ENCODE measurements at places on chromosomes 1 and 21.

GRCh38 chr21:21051109-21052055, 53.2 kb downstream of the NCAM2 start:
- DNase-seq: no peak

DNA sequence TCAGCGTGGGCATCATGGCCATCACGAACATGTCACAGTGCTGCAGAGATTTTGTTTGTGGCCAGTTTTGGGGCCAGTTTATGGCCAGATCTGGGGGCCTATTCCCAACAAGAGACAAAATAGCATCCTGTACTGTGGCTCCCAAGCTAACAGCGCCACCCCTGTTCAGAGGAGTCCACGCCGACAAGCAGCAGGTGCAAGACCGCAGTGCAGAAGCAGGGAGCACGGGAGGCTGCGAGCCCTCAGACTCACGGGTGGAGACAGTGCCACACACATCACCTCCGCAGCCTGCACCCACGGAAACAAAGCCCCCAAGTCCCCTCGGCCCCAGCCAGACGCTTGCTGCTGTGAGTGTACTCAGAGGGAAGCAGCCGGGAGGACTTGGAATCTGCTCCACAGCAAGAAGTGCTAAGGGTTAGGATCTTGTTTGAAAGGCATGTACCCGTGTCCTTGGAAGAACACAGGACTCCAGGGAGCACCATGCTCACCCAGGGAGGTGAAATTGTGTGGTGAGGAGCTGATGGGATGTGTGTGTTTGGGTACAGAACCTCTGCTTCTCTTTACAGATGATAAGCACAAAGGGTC, 7.1 kb downstream of the TCP10L start:
- DNase-seq: peak; percentile 56

DNA sequence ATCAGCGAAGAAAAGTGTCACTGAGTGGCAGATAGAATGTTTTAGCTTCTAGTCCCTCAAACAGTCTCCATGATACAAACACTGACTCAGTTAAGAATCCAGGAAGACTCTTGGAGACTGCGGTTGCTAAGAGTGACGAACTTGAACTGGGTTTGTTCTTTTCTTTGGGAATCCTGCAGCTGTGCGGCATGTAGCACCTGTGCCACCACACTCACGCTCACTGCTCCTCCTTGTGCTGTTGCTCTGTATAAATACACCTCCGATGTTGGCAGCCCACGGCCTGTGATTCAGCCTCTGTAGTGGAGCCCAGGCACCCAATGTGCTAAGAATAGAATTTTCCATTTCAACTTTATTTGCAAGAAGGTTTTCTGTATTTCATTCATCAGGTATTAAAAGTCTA, 5.5 kb upstream of the PPIE start:
- DNase-seq: no peak

DNA sequence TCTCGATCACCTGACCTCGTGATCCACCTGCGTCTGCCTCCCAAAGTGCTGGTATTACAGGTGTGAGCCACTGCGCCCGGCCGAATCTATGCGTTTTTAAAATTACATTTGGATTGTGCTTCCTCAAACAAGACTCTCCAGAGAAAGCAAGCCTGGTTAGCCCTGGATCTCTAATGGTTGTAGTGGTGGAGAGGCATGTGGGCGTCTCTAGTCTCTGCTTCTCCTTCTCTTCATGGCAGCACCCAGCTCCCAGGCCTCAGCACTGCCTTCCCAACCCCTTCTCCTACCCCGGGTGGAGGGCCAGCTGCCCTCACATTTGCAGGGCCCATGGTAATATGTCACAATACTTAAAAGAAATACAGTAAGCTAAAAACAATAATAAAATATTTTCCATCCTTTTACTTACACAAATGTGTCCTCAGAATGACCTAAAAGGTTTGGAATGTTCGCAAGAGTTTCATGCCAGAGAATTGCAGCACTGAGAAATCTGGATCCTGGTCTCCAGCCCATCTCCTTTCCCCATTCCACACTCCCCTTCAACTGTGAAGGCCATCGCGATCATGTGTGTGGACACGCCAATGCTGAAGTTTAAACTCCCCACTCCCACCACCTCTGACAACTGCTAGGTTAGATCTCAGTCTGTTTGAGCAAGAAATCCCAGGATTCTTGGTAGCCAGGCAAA, 7.0 kb downstream of the OR14I1 start:
- DNase-seq: no peak

Measured in Jurkat, Clone E6-1 (cell line).